Kidney glomerular epithelial cell (primary cell): ENCODE measurements at places on chromosomes 3 and 15.

DNA sequence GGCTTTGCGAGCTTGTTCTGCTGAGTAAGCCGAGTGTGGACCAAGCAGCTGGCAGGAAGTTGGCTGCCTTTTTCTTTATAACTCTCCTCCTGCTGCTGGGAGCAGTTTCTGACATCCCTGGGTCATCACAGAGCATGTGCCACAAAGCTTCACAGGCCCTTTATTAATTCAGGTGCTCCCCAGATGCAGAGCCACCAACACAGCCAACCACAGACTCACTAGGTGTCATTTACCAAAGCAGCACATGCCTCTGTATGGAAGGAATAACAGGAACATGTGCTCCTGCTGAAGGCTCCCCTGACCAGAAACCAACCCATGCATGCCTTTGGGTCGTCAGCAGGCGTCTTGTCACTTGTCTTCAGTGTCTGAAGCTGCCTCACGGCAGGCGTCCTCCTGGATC lies 152.5 kb downstream of the ADAMTS17 start:
- no peak for DNase-seq

GRCh38 chr3:55675478-55675877 lies 188.4 kb upstream of the WNT5A start:
- no peak for DNase-seq

- no peak for DNase-seq
These were observed 244.1 kb upstream of the TBL1XR1 start for GRCh38 chr3:177441276-177441812.

DNA sequence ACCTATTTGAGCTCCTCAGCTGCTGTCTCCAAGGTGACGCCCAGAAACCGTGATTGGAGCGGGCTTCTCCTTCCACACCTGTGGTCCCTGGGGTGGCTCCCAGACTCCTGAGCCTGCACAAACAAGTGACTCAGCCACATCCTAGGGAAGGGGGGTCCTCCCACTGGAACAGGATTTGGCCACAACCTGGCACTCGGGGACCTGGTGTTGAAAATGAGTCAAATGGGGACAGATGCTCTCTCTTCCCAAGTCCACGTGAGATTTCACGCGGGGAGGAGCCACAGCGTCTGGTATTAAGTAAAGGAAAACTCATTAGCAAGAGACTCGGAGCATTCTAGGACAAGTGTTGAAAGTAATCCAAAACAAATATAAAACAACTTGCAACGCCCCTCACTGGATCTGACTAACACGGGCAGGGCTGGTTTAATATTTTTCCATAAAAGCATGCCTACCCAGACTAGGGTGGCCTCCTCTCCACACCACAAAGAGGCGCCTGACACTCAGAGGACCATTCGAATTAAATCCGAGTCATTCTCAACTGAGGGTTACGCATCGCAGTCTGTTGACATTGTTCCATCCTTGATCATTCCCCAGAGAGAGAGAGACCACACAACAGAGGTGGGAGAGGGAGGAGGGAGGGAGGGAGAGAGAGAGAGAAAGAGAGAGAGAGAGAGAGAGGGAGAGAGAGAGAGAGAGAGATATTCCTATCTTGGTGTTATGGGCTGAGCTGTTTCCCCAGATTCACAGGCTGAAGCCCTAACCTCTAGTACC lies 74.4 kb downstream of the MGLL start:
- DNase-seq, result peak; percentile 98

DNA sequence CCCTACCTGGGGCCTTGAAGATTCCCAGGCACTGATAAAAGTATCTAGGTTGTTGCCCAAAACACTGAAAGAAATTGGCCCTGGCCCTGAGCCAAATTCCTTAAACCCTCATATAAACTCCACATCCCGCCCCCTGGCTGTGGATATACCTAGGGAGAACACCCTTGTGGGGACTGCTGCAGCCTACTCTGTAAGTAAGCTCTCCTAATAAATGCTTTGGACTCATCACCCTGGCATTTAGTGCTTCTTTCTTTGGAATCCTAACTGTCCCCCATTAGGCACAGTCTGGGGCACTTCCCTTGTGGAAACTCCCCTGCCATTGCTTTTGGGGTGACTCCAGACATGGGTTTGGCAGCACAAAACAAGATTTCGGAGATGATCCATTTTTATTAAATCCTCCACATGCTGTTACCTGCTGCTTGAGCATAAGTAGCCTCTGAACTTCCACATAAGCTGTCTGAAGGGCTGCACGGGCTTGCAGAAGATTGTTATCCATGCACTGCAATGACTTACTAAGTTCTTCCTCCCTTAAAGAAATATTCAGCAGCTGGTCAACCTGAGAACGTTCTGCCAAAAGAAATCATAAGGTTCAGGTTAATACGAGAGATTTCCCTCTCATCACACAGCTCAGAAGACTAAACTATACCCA lies 46.4 kb downstream of the ZNF106 start:
- no peak for DNase-seq

DNA sequence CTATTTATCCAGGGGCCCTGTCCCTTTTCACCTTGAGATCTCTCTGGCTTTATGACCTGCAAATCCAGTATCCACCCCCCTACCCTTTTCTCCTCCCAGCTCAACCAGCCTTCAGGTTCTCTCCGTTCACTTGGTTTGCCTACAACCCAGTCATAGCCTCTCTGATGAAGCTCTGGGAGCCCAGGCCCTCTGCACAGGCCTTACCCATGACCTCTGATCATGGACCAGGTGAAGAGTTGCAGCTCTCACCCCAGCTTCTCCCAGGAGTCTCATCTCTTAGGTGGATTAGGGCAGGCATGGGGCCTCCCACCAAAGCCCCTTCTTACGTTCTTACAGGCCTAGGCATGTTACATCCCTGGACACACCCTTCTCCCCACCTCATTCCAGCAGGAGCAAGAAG lies 59.8 kb downstream of the EXOG start:
- no peak for DNase-seq
